ENCODE measurements at places on chromosomes 12 and 14. TPM values are rescaled to one million over a fixed set of nuclear protein-coding genes. Genes with fewer than 3 reads are reported as not detected.

The AQP6 gene
- 0.31 TPM for total RNA-seq

The MANSC4 gene
- 0.63 TPM for total RNA-seq

The LMNTD1 gene
- total RNA-seq, result not detected

The ZC3H10 gene
- total RNA-seq, result 12.8 TPM

The IGFBP6 gene
- 3.8 TPM for total RNA-seq

The CPNE6 gene
- 27.2 TPM for total RNA-seq

The RNASE4 gene
- 2.2 TPM for total RNA-seq

The MYBPC1 gene
- total RNA-seq, result 1.3 TPM

The CACNA2D4 gene
- 0.31 TPM for total RNA-seq

The C1QL4 gene
- total RNA-seq, result not detected

The SLC7A8 gene
- 5.0 TPM for total RNA-seq

The RILPL2 gene
- 0.63 TPM for total RNA-seq

The CLMN gene
- 3.1 TPM for total RNA-seq

The RHEBL1 gene
- 0.63 TPM for total RNA-seq

The SLC38A6 gene
- total RNA-seq, result 111 TPM

The STON2 gene
- 45.1 TPM for total RNA-seq

The TBK1 gene
- 44.1 TPM for total RNA-seq

The DHRS2 gene
- not detected for total RNA-seq

The RNASE3 gene
- not detected for total RNA-seq

The IGF1 gene
- 4.4 TPM for total RNA-seq

The CBLN3 gene
- not detected for total RNA-seq

The NKX2-1 gene
- 1.6 TPM for total RNA-seq

The ARHGAP9 gene
- 0.94 TPM for total RNA-seq

The CMA1 gene
- total RNA-seq, result not detected

The ACOT6 gene
- total RNA-seq, result not detected

The PAH gene
- total RNA-seq, result not detected

The ARHGDIB gene
- total RNA-seq, result 14.7 TPM

The CMKLR1 gene
- total RNA-seq, result 1.3 TPM

The CNTN1 gene
- total RNA-seq, result 297 TPM

The LRRC74A gene
- not detected for total RNA-seq

The GUCY2C gene
- not detected for total RNA-seq

The SARNP gene
- total RNA-seq, result 84.2 TPM

The NACA gene
- total RNA-seq, result 1,016 TPM

The FERMT2 gene
- 98.3 TPM for total RNA-seq

The BEGAIN gene
- total RNA-seq, result 23.5 TPM

The BEST3 gene
- total RNA-seq, result 6.6 TPM

The HCAR1 gene
- total RNA-seq, result 0.31 TPM

The PARP11 gene
- total RNA-seq, result 27.9 TPM

The TSPAN19 gene
- 1.3 TPM for total RNA-seq

The SLC39A2 gene
- total RNA-seq, result not detected

The TRIM9 gene
- 107 TPM for total RNA-seq

The SLC17A8 gene
- 0.63 TPM for total RNA-seq

The RFLNA gene
- total RNA-seq, result 7.2 TPM

The FBLN5 gene
- total RNA-seq, result 1.6 TPM

The KLRK1 gene
- 0.31 TPM for total RNA-seq

The ATP23 gene
- total RNA-seq, result 7.5 TPM

The TPCN1 gene
- total RNA-seq, result 8.5 TPM

The KRT8 gene
- total RNA-seq, result not detected

The MLXIP gene
- total RNA-seq, result 26.3 TPM

The GPRC5A gene
- total RNA-seq, result 0.31 TPM

The ADCY4 gene
- 3.1 TPM for total RNA-seq

The RNASE1 gene
- total RNA-seq, result 7.8 TPM

The CARMIL3 gene
- total RNA-seq, result 51.6 TPM

The GTF2H3 gene
- total RNA-seq, result 31.0 TPM

The NPFF gene
- not detected for total RNA-seq

The TAS2R46 gene
- 14.4 TPM for total RNA-seq

The CCDC197 gene
- not detected for total RNA-seq

The ACOT4 gene
- 1.6 TPM for total RNA-seq

The CLBA1 gene
- 12.5 TPM for total RNA-seq
